ENCODE measurements at places on chromosomes 11 and 22.
A peak's percentile ranks its signal among the peaks of the same experiment; 100 is the strongest.

GRCh38 chr22:42997582-42998090, 17.3 kb downstream of the PACSIN2 start:
- DNase-seq, result no peak

GRCh38 chr22:45584621-45585436, 82.1 kb downstream of the FBLN1 start:
- DNase-seq, result no peak

DNA sequence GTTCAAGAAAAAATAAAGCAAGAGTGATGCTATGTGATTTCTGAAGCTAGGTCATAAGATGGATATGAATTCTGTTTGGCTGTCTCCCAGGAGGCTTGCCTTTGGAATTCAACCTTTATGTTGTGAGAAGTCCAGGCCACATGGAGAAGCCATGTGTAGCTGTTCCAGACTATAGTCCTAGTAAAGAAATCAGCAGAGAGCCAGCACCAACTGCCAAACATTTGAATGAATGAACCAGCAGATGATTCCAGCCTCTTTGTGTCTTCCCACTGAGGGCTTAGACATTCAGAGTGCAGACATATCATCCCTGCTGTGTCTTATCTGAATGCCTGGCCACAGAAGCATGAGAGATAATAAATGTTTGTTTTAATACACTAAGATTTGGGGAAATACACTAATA, 1150.6 kb downstream of the DLG2 start:
- DNase-seq, result no peak

DNA sequence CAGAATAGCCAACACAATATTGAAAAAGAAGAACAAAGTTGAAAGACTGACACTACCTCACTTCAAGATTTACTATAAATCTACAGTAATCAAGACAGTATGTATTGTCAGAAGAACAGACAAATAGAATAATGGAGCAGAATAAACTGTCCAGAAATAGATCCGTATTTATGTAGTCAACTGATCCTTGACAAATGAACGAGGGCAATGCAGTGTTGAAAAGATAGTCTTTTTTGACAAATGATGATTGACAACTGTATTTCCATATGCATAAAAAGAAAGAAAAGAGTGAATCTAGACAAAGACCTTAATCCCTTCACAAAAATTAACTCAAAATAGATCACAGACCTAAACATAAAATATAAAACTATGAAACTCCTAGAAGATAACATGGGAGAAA, 767.1 kb downstream of the KCNA4 start:
- DNase-seq, result no peak

GRCh38 chr11:61752117-61752924, at the start of gene MYRF:
MYRF (plus strand) TSS chr11:61752636; CDS start chr11:61752745, 109 bp downstream.
- peak; percentile 56 for DNase-seq

- no peak for DNase-seq
Measured at GRCh38 chr22:28737701-28738100, 3.9 kb downstream of the CHEK2 start.

- no peak for DNase-seq
Measured at GRCh38 chr11:16788141-16789062, 50.0 kb downstream of the C11orf58 start.

DNA sequence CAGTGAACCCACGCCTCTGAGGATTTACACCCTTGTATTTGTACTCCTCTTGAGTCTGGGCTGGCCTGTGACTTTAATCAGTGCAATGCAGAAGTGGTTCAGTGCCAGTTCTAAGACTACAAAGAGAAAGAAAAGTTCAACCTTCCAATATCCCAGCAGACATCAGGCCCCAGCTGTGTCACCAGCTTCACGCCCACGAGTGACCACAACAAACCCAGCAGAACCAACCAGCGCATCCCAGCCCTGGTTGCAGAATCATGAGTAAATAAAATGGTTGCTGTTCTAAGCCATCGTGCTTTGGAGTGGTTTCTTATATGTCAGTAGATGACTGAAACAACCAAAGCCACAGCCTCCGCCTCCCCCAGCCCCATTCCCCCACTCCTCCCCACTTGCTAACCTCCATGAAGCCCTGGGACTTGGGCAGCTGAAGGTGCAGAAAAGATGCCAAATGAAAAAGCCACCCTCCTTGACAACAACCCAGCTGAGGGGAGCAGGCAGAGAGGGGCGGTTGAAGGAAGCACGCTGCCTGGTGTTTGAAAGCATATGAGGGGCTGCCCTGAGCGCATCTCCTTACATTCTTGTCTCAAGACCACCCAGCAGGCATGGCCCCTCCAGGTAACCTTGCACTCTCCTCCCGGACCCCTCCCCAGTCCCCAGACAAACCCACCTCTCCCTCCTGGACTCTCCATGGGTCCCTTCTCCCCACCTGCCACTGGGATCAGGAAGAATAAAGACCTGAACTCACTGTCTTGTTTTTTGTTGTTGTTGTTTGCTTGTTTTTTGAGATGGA, 20.9 kb downstream of the TSKU start:
- peak; percentile 58 for DNase-seq

- DNase-seq, result no peak
Measured at GRCh38 chr11:41334007-41334933, 125.2 kb downstream of the LRRC4C start.

- no peak for DNase-seq
Measured at GRCh38 chr11:64757549-64758329, 2.0 kb downstream of the PYGM start.

DNA sequence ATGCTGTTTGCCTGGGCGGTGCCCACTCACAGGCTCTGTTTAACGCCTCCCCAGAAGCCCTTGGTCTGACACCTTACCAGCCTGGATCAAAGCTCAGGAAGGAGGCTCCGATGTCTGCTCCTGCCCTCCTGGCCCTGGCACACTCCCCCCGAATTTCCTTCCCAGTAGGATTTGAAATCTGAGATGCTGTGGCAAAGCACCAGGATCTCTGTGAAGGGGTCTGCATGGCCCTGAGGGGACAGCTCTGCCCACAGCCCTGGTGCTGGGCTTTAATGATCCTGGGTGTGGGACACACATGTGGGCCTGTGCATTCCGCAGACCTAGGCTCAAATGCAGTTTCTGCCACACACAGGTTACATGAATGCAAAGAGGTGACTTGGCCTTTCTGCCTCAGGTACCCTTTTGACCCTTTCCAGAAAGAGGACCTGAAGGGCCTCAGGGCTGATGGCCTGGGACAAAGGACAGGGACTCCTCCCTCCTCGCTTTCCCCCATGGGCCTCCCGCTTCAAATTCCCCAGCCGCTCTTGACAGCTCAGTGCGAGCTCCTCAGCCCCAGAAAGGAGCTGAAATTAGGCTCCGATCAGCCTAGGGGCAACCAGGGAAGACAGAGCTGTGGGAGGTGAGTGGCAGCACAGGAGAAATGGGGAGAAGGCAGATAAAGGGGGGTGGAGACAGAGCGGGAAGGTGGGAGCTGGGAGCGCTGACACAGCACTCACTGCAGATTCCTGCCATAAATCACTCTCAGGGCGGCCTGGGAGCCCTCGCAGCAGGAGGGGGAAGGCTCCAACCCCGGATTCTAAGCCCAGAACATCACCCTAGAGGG, 41.3 kb downstream of the TRIM29 start:
- no peak for DNase-seq

DNA sequence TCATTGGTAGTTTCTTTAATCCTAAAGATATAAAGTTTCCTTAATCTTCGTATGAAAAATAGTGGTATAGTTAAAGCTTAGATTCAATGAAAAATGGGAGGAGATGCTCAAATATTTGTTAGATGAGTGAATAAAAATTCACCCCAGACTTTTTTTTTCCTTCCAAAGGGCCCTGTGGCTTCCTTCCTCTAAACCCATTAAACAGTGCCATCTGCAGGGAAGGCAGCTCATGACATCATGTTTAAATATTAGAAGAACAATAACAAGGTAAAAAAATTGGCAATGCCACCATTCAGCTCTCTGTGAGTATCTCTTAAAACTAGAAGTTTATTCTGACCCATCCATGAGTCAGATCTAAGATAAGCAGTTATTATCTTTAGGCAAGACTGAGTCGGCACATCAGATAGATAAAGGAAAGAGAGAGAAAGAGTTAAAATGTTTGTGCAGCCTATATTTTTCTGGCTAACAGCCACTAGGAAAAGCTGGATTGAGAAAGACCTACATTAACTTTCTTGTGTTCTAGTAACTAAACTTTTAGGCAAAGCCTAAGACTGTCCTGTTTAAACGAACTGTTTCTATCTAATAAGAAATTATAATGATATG, 19.1 kb upstream of the OOSP1 start:
- DNase-seq, result no peak

Data from CD4-positive, alpha-beta memory T cell (primary cell).